ENCODE measurements at places on chromosomes 6 and 20.

- DNase-seq = no peak
Observed at GRCh38 chr6:109434456-109434855, 6.0 kb downstream of the PPIL6 start.

GRCh38 chr6:13908955-13909381, 15.8 kb upstream of the RNF182 start:
- no peak for DNase-seq

- no peak for DNase-seq
Observed at GRCh38 chr20:50993876-50994275, 29.0 kb downstream of the KCNG1 start.

- DNase-seq = no peak
Observed at GRCh38 chr6:44837255-44837654, 449.7 kb downstream of the CDC5L start.

DNA sequence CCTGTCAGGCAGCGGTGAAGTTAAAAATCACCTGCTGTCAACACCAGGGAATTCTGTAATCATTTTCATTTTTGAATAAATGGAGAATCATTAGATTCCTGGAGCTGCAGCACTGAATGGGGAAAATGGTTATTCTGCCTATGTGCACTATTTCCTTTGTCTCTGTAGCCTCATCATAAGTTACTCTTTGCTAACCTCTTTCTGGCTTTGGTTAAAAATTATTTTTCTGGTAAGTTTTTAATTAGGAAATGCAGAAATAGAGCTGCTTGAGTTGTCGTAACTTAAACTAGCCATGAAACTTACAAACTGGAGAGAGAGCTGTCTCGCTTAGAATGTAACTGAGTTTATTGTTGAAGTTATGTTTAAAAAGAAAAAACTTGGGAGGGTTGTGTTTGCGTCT, 28.8 kb downstream of the ZFAND3 start:
- DNase-seq = no peak

Data from stimulated activated CD4-positive, alpha-beta T cell treated with anti-CD3 and anti-CD28 coated beads, Interleukin-1b, Interleukin-23, amount 100 ng/mL, for 1 hour (primary cell).